ENCODE measurements at places on chromosomes 7 and 10. TPM values are rescaled to one million over a fixed set of nuclear protein-coding genes. Genes with fewer than 3 reads are reported as not detected.

GRCh38 chr7:20064974-20065862 is 152.0 kb downstream of the MACC1 start:
- DNase-seq: peak; percentile 82

- DNase-seq: peak; percentile 84
Observed at GRCh38 chr10:14478604-14479003, 147.9 kb upstream of the FRMD4A start.

DNA sequence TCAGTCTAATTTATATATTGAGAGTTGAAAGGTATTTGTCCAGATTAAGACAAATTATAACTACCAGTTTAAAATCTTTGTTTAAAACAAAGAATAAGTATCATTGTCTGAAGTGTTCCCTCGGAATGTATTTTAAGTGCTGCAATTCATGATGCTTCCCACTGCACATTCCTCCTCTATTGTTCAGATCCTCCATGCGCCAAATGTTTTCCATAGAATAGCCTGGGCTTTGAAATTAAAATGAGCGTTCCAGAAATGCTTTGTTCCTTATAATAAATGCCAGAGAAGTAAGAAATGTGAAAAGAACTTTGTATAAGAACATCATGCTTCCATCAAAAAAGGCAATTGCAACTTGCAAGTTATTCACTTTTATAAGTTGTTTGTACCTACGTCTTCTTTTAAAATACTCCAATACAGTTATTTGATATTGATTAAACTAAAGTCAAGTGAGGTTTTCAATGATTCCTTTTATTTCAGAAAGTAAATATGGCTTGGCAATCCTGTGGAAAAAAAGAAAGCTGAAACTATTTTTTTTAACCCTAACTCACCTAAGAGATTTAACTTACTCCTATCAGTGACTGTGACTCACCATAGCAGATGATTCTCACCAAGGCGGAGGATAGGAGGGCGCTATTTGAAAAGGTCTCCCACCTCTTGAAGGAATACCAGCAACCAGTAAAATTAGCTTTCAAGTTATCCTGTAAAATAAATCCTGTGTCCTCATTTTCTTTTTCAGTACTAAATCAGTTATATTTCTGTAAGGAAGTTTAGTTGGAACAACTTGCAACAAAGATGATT is 85.8 kb downstream of the CTNNA3 start:
- DNase-seq: no peak

GRCh38 chr7:87574630-87575029 is 26.1 kb downstream of the ABCB1 start:
- DNase-seq: peak; percentile 42

GRCh38 chr10:62467527-62467926 is 93.4 kb downstream of the ZNF365 start:
- DNase-seq: no peak

DNA sequence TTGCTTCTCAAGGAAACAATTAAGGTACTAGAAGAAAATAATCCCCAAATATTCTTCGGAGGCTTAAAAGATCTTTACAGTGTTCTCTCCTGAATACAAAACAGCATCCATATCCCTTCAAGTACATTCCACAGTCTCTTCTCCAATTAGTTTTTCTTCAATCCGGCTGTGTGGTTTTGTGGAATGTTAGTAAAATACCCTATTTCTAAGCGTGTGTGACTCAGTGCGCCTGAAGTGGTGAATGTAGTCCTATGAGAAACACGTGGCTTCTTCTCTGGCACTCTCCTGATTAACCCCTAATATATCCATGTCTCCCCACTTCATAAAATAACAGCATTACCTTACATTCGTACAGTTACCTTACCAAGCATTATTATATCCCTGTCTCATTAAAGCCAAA is 570.2 kb downstream of the ARL4A start:
- no peak for DNase-seq

DNA sequence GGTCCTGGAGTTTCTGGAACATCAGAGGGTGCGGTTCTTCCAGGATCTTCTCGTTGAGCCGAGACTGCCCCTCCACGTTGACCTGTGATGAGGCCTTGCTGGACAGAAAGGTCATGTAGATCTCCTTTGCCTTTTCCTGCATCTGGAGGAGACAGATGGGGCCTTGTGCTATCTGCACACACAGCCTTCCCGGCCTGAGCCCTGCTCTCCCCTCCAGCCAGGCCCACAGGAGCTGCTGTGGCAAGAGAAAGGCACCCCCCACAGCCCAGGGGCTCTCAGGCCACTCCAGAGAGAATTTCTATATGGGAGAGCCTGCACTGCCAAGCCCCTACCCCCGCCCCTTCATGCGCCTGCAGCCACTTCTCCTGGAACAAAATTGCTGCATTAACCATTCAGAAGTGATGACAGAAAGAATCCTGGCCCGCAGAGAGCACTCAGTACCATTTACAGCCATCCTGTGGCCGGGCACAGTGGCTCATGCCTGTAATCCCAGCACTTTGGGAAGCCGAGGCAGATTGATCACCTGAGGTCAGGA is 26.9 kb downstream of the RGS10 start:
- DNase-seq: no peak

DNA sequence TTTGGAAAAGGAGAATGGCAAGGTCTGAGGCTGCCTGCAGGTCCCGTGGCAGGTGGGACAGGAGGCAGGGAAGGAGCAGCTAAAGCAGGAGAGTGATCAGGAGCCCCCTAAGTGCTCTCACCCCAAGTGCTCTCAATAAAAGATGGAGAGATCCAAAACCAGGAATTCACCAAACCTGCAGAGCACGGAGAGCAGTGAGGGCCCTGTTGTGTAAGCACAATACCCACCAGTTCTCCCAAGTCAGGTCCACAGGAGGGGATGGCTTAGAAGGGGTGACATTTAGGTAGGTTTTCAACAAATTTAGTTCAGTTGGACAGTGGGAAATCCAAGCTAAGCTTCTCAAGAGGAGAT is 40.8 kb downstream of the GNA12 start:
- no peak for DNase-seq

DNA sequence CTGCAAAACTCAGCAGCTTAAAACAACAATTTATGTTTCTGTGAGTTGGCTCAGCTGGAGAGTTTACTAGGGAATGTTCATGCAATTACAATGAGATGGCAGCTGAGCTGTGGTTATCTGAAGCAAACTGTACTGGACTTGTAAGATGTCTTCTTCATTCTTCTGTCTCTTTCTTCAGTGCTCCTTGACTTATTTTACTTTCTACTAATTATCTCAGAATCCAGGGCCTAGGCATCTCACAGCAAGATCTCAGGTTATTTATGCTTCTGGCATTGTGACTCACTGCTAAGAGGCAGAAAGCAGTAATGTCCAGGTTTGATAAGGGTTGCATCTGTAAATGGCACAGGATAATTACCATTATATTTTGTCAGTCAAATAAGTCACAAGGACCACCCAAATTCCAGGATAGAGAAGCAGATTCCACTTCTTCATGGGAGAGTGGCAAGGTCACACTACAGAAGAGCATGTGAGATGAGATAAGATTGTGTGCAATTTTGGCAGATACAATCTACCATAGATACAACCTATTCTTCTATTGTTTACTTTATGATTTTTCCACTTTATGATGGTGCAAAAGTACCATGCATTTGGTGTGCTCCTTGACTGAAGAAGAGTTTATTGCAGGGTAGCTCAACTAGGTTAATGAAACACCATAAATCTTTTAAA is 16.8 kb downstream of the VIM start:
- DNase-seq: no peak

- no peak for DNase-seq
Observed at GRCh38 chr7:11021468-11021867, 47.8 kb downstream of the PHF14 start.

- DNase-seq: no peak
Observed at GRCh38 chr7:27162561-27163287, 2.6 kb downstream of the HOXA9 start.

GRCh38 chr7:107643407-107643806 is 17.2 kb upstream of the SLC26A4 start:
- DNase-seq: peak; percentile 81

- peak; percentile 94 for DNase-seq
Observed at GRCh38 chr7:95608359-95609173, 12.2 kb upstream of the PDK4 start.

DNA sequence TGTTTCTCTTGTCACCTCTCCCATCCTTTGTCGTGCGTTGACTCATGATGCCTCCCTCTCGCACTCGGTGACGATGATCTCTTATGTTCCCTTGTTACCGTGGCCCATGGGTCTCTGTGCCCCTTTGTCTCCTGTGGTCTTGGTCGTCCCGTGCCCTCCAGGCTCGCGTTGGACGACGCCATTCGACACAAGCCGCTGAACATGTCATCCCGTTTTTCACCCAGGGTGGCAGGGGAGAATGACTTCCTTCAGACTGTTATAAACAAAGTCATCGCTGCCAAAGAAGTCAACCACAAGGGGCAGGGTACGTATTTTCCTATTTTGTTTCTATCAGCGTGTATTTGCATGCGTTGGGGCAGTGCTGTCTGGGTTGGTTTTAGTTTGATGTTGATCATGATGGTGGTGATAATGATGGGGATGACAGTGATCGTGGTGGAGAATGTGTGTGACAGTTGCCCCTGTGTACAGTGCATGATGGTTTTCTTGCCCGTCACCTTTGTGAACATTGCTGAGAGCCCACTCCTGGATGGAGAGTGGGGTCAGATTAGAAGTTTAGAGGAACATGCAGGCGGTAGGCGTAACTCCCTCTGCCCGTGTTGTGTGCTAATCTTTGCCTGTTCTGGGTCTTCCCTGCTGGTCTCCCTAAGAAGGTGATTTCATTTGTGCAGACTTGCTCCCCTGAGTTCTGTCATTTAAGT is 107.0 kb downstream of the DOCK1 start:
- DNase-seq: no peak

DNA sequence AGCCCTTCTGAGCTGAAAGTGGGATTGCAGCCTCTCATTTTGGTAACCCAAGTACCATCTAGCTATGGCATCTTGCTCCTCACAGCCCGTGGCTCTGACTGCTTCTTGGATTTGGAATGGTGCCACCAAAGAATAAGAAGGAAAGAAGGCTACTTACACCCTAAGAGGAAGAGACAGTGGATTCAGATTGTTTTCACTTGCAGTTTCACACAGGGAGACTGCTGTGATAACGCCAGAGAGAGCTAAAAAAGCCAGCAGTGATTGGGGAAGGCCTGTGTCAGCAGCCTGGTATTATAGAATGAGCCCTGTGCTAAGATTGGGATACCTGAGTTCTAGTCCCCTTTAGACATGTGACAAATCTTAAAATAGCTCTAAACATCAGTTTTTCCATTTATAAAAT is 3.6 kb upstream of the LRRC4 start:
- DNase-seq: no peak

GRCh38 chr7:31890766-31891165 is 179.4 kb downstream of the PDE1C start:
- DNase-seq: peak; percentile 31

GRCh38 chr10:45353186-45353585 is 20.8 kb upstream of the ALOX5 start:
- no peak for DNase-seq

- peak; percentile 44 for DNase-seq
Observed at GRCh38 chr7:157397731-157398691, 61.2 kb downstream of the DNAJB6 start.

DNA sequence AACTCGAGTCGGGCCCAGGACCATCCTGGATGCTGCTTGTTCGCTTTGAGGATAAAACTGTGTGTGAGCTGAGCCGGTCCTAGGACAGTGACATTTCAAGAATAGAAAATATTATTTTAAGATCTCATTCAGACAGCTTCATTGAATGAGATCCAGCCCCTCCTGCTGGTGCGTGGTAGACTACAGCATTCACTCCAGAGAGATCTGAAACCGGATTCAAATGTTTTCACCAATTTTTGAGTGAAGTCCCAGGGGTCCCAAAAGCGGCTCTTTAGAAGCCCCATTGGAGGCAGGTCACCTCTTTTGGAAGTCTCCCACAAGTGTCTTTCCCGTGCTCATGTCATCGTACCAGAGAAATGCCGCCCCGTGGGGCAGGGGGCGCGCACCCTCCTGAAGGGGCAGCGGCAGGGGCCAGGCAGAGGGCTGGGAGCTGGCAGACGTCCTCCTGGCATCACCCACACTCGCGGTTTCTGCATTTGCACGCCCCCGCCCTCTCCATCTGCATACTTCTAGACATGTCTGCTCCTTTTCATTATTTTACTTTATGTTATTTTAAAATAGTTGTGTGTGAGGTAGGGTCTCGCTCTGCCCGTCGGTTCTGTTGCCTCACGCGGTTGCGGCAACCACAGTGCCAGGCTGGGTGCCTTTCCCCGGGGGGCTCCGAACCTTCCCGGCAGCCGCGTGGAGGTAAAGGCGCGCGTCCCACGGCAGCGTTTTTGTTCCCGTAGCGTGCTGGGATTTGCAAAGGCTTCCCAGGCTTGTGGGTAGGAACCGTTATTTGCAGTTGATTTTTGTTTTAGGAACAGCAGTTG is 52.3 kb upstream of the DPYSL4 start:
- no peak for DNase-seq

DNA sequence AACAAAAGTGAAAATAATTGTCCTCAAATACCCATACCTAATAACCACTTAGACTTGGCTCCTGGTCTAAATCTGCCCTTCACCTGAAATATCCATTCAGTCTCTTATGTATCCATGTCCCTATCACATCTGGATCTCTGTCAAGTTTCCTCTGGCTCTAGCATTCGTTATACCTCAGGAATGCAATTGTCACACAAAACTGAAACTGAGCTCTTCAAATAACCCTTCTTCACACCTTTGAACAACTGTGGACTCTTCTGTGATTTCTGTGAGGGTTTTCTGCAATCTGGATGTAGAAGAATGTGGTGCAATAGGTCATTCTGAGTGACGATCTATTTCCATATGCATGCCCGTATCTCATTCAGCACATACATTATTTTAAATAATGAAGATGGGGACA is 53.5 kb upstream of the FGL2 start:
- peak; percentile 13 for DNase-seq

DNA sequence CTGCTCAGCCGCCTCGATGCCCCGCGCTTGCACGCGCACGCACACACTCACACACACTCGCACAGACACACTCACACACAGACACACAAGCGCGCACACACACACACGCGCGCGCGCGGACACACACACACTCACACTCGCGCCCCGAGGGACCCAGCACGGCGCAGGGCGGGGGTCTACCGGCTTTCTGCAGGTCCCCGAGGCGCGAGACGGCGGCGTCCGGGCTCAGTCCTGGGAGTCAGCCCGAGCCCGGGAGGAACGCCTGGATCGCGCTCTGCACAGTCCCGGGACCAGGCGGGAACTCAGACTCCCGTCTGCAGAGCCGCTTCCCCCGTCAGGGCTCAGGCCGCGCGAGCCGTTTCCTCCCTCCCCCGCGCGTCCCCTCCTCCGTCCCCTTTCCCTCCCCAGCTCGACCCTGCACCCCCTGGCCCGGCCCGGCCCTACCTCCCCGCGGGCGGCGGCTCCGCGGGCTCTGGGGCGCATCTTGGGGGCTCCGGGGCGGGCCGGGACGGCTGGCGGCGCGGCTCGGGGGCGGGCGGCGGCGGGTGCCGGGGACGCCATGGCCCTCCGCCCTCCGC is 464 bp downstream of the DENND2A start:
- DNase-seq: peak; percentile 59

GRCh38 chr10:35442028-35442427 is 105.7 kb downstream of the CCNY start:
- DNase-seq: no peak

- peak; percentile 34 for DNase-seq
Observed at GRCh38 chr7:92714280-92714679, 122.1 kb downstream of the CDK6 start.

- no peak for DNase-seq
Observed at GRCh38 chr10:109089779-109090178, 833.5 kb downstream of the XPNPEP1 start.

Gene MUC12
- total RNA-seq: 8.7 TPM

Gene OR2A5
- total RNA-seq: not detected

Gene H2BK1
- total RNA-seq: not detected

Gene MKX
- total RNA-seq: 0.39 TPM

Gene SLC39A12
- not detected for total RNA-seq

Measured in Daoy (cell line).